HCT116 (cell line): ENCODE measurements at places on chromosomes 6 and 20.
A peak's percentile ranks its signal among the peaks of the same experiment; 100 is the strongest.

GRCh38 chr6:163463180-163463579 is 48.7 kb downstream of the QKI start:
- DNase-seq: no peak

DNA sequence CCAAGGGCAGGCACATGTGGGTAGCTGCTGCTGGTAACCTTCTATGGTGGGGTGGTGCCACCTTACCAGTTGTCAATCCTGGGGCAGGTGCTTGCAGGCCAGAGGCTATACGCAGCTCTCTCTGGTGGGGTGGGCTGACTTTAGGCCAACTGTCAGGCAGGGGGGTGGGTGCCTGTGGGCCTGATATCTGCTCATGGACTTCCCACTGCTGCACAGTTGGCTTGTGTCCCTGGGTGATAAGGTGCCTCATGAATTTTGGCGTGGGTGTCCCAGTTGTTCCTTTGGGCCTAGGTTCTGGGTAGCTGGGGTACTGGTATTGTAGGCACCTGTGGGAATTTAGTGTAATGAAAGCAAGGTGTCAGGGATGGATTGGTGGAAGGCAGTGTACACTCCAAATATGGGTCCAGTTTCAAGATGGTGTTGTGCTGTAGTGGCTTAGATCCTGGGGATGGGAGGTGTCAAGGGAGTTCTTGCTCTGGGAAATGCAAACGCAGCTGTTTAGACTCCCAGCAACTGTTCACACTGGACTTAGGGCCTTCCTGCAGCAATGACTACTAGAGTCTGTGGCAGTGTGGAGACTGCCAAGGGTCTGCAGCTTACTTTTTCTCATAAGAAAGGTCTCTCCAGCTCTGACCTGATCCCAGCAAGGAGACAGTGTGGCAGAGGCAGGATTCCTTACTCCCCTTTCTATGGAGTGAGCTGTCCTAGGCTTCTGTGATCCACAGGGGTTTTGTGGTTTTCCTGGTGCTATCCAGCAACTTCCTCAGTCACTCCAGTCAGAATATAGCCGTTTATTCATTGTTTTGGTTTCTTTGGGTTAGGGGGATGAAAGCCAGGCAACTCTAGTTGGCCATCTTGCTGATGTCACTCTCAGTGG is 128.2 kb downstream of the CRYBG1 start:
- no peak for DNase-seq

- DNase-seq: no peak
Observed at GRCh38 chr6:142210606-142211005, 63.5 kb downstream of the VTA1 start.

- DNase-seq: peak; percentile 73
Observed at GRCh38 chr6:32195902-32196681, 3.6 kb upstream of the GPSM3 start.

- no peak for DNase-seq
Observed at GRCh38 chr6:138372711-138373463, 4.8 kb upstream of the SMIM28 start.

DNA sequence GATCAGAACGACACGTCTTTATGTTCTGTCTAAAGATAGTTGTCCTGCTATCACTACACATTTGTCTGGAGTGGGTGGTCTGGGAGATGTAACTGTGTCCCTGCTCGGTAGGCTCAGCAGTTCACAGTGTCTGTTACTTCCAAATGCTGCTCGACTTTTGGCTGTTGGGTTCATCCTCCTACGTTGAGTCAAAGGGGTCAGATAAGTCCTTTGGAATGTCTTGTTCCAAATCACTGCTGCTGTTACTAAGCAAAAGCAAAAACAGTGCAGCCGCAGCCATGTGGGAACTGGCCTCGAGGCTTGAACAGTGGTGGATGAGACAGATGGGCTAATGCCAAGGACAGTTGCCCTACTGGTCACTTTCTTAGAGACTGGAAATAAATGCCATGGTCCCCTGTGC is 272.2 kb upstream of the MAP3K7 start:
- no peak for DNase-seq

- DNase-seq: peak; percentile 46
Observed at GRCh38 chr6:42781796-42782688, at the start of gene BICRAL. Gene BICRAL (plus strand): TSS chr6:42782052. CDS start chr6:42822023, 39,971 bp downstream.

- DNase-seq: no peak
Observed at GRCh38 chr6:8075704-8076103, 11.5 kb upstream of the BLOC1S5 start.

- no peak for DNase-seq
Observed at GRCh38 chr6:136723780-136724179, 68.5 kb downstream of the MAP3K5 start.

- no peak for DNase-seq
Observed at GRCh38 chr20:2137552-2138201, 36.0 kb downstream of the STK35 start.
